ENCODE measurements at places on chromosomes 1 and 21. TPM values are rescaled to one million over a fixed set of nuclear protein-coding genes. Genes with fewer than 3 reads are reported as not detected.

AMY1A gene
- total RNA-seq: not detected

DNA sequence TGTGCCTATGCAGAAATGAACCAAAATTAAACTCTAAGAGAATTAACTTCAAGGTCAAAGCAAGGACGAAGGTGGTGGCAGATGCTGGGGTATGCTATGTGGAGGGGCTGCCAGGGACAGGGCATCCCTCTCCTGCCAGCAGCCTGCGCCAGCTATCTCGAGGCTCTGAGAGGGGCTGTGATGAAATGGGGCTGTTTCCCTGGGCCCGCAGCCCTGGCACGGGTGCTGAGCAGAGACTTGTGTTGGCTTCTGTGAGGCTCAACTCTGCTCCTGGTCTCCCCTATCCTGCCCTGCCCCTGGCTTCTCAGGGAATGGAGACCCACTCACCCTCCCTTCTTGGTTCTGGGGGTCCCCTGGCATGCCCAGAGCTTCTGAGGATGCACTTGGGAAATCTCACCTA is 41.9 kb upstream of the TIAM1 start:
- DNase-seq: no peak

SLFNL1 gene
- not detected for total RNA-seq

DNA sequence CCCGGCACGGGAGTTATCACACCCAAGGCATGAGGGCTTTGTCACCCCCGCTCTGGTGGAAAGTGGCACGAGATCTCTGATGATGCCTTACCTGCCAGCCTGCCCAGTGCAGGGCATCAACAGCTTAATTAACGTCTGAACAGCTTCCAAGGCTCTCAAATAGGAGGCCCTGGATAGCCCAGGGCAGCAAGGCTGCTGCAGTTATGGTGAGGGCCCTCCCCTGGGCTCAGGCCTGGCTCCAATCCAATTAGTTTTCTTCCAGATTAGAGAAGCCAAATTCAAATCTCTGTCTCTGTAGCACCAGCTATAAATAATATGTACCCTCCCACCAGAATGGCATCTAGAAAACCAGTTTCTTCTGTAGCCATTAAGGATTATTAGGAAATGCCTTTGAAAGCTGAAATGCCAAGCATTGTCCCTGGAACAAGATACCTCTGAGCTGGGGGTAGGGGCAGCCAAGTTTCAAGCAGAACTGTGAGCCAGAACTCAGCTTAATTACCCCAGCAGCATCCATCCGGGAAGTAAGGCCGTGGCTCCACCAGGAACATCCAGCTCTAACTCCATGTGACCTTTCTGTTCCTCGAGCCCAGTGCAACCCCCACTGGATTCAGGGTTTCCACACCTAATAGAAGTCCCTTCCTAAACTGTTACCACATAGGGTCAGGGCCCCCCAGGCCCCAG is 12.5 kb downstream of the QSOX1 start:
- peak; percentile 84 for DNase-seq

- no peak for DNase-seq
Measured at GRCh38 chr1:20733360-20733975, 965 bp upstream of the SH2D5 start.

- DNase-seq: no peak
Measured at GRCh38 chr1:248914796-248915381, 8.9 kb downstream of the PGBD2 start.

Measured in lower leg skin (tissue), 4 donors.